IPS DF 6.9 (cell line): ENCODE measurements at places on chromosomes 3 and 15.

DNA sequence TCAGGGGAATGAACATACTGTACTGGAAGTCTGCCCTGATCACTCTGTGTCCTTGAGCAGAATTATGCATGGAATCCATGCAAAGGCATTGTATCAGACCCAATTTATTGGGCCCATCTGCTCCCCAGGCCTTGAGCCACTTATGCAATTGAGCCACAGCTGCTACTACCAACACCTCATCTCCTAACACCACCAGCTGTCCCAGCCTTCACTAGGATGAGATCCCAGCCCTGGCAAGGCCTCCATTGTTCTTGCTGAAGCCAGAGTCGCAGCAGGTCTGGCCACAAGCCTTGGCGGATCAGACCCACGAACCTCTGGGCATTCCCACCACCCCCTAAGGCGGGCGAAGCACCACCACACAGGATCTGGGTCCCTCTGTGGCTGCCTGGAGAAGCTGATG is 9.2 kb upstream of the NME9 start:
- no peak for DNase-seq

DNA sequence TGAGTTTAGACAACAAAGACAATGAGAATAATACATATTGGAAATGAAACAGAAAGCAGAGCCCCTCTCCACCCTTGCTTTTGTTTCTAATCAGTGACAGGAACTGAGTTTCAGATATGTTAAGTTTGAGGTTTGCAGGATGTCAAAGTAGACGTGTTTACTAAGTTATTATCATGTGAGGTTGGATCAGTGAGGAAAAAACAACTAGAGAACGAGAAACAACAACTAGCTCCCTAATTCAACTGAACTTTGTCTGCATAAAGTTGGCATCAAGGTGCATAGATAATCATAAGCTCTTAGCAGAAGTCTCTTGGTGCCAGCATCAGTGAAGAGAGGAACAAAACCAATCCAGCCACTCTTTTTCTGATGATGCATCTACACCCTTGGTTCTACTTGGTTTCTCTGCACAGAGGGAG is 491.1 kb upstream of the NR2F2 start:
- DNase-seq, result no peak

DNA sequence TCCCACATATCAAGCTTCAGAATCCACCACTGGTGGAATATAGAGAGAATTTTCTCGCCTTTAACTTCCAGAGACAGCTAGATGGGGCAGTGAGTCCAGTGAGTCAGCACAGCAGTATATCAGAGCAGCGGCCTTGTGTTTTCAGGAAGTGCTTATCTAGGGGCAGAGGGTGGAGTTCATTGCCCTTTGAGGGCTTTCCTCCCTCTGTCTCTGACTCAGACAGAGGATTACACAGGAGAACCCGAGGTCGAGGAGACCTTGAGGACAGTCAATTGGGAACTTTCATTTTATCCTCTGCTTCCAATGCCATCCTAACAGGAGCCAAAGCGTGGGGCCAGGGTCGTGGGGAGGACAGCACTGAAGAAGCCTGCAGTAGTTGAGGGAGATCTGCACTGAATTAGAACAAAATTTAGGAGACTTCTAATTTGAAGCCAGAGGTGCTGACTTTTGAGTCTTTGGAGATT is 109.6 kb upstream of the UMPS start:
- no peak for DNase-seq

GRCh38 chr3:150631515-150632221 is 28.5 kb downstream of the SELENOT start:
- no peak for DNase-seq

- DNase-seq, result no peak
Observed at GRCh38 chr15:49848282-49848724, 227.5 kb downstream of the DTWD1 start.

GRCh38 chr3:46921871-46922271 is 44.4 kb downstream of the PTH1R start:
- no peak for DNase-seq

DNA sequence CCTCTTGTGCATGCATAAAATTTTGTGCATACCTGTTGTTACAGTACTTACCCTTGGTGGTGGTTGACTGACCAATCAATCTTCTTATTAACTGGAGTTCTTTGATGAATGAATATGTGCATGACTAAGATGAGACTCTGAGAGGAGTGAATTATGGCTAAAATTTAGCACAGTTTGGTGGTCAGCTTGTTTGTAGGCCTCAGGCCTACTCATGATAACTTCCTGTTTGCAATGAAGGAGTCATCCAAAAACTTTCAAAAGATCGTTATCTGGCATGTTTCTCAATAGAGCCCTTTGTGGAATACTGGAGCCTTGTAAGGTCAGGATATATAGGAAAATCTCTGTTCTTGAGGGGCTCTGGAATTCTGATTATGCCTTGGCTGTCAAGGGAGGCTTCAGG is 66.5 kb downstream of the LEKR1 start:
- no peak for DNase-seq

DNA sequence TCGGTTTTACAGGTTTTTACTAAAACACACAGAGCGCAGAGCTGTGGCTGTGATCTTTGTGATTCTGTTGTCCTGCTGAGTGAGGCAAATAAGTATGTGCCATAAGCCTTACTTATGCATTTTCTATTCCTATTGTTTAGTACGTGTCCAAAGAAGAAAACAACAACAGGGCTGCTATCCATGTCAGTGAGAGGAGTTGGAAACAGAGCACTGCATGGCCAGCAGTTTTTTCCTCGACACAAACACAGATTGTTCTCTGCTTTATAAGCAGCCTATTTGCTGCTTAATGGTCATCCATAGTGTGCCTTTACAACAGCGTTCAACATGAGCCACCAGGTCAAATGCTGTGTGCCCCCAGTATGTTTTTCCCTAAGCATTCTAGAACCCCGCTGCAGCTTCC is 79.8 kb downstream of the SHQ1 start:
- DNase-seq, result no peak

GRCh38 chr3:5239602-5240001 is 52.1 kb downstream of the EDEM1 start:
- no peak for DNase-seq

DNA sequence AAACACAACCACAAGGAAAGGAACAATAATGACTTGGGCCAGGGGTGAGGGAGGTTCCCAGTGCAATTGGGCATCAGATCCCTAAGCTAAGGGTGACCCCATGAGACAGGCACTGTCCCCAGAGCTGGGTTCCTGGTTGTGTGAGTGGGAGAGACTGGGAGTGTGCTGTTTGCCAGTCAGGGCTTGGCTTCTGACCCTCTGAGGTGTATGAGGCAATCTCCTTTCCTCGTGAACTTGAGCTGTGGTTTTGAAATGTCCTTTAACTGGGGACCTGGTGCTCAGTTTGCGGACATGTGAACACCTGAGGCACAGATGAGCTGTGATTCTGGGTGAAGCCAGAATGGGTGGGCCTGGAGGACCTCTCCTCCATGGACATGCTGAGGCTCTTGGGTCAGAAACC is 58.5 kb upstream of the PLXNA1 start:
- DNase-seq, result no peak

DNA sequence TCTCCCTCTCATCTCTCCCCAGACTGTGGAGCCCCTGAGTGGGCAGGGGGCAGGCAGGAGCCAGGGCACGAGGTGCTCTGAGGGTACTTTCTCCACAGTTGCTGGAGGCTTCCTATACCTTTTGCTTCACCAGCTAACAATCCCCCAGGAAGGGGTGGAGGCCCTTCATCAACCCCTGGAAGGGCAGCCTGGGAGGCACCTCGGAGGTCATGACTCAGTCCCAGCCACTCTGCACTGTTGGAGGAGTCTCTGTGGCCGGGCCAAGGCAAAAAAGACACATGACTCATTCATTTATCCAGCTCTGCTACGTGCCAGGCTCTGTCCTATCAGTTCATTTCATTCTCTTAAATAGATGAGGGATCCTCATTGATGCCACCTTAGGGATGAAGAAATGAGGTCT is 15.6 kb upstream of the KY start:
- DNase-seq, result no peak

DNA sequence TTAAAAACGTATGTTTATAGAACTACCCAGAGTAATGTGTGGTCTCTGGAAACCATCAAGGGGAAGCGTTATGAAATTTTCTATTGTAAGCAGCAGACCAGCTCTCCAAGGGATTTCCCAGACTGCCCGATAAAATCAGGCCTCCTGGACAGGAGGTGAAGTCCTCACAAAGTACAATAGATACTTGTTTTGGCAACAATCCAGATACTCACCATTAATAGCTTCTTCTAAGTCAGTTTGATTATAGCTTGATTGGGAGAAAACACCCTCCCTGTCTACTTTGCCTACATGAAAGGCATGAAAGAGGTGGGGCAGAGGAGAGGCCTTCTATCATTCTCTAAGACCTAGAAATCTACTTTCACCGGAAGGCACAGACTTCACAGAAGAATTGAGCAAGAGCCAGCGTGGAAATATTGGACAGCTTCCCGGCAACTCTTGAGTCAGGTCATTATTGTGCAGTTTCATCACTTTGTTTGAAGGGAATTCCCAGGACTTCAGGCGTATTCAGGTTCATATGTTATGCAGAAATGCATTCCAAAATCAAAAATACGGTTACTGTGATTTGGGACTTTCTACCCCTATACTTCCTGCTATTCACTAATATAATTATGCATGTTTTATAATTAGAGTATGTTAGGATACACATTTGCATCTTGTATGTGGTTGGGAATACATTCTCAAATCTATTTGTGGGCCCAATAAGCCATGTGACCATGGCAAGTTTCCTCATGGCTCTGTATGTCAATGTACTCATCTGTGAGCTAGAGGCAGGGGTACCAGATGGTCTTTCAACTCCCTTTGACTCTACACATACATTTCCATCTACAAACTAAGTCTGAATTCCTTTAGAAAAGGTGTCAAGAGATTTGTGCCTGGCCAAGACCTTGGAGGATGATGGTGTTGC is 103.5 kb downstream of the CD47 start:
- no peak for DNase-seq

- DNase-seq, result no peak
Observed at GRCh38 chr3:183494341-183494740, 61.2 kb downstream of the KLHL6 start.
